ENCODE measurements at places on chromosomes 3 and 15.

GRCh38 chr3:190909908-190910307 lies 47.4 kb upstream of the GMNC start:
- DNase-seq, result no peak

GRCh38 chr3:180707896-180708295 lies 28.6 kb upstream of the CCDC39 start:
- no peak for DNase-seq

GRCh38 chr3:56884387-56884786 lies 82.6 kb upstream of the ARHGEF3 start:
- no peak for DNase-seq

GRCh38 chr3:64399205-64399800 lies 174.0 kb upstream of the PRICKLE2 start:
- no peak for DNase-seq

DNA sequence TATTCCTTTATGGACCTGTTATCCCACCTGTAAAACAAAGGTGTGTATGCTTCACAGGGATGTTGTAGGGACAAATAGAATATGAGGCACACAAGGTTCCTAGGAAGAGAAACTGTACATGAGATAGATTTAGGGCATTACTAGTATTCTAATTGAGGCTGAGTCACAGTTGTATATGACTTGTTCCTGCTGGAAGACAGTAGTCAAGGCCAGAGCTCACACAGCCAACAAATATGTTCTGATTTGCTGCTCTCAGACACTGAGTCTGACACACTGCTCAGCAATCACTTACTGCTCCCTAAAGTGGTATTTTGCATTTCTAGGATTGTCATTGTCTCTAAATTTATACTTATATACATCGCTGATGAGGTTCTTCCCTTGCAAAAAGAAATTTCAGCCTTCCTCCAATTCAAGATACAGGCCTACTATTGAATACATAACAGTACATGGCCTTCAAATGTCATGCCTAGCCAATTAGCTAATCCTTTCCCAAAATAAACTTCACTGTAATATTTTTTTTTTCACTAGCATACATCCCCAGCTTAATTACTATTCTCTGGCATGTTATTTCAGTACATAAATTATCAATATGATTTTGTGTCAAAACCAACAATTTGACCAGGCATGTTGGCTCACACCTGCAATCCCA lies 69.8 kb downstream of the TIGIT start:
- no peak for DNase-seq

DNA sequence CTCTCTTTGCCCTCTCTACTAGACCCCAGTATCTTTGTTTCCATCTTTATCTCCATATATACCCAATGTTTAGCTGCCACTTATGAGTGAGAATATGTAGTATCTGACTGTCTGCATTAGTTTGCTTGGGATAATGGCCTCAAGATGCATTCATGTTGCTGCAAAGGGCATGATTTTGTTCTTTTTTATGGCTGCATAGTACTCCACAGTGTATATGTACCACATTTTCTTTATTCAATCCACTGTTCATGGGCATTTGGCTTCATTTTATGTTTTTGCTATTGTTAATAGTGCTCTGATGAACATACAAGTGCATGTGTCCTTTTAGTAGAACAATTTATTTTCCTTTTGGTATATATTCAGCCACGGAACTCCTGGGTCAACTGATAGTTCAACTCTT lies 671.5 kb upstream of the GRM7 start:
- no peak for DNase-seq

DNA sequence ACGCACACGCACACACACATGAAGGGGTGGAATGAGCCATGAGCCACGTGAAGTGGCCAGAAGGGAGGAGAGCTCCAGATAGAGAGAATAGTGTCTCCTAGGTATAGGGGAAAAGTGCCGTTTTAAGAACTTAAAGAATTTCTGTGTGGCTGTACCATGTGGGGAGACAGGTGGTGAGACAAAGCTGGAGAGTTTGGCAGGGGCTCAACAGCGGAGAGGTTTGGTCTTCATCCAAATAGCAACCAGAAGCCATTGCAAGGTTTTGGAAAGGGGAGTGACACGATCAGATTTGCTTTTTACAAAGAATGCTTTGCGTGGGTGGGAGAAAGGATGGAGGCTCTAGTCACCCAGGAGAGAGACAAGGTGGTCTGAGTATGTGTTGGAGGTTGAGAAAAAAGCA lies 146.0 kb downstream of the IL20RB start:
- no peak for DNase-seq

DNA sequence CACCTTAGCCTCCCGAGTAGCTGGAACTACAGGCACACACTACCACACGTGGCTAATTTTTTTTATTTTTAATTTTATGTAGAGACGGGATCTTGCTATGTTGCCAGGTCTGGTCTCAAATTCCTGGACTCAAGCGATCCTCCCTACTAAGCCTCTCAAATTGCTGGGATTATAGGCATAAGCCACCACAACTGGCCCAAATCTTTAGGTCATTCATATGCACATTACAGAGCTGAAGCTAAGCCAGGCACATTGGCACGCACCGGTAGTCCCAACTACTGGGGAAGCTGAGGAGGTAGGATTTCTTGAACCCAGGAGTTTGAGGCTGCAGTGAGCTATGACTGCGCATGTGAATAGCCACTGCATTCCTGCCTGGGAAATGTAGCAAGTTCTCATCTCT lies 265.9 kb downstream of the ZMAT3 start:
- no peak for DNase-seq

DNA sequence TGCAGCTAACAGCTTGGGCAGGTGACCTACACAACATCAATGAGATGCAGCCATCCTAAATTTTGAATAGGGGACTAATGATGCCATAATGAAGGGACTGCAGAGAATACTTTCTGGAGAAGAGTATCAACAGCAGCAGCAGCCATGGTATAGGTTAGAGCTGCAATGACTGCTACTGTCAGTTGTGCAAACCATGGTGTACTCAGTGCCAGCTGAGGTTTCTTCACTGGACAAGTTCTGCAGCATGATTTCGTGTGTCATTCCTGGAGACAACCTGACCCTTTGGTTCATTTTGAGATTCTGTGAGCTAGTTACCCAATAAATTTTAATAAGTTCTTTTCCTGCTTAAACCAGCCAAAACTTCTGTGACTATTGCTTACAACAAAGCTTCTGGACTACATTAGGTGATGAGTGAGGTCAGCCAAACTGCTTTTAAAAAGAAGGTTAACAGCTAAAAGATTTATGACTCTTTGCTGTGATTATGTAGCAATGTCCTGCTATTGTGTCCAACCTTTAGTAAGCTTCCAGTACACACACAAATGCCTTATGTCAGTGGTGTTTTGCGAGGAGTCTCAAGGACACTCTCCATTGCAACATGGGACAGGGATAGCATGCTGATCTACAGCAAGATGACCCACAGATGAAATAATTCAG lies 4.8 kb upstream of the DAZL start:
- no peak for DNase-seq

- DNase-seq, result no peak
These were observed 92.3 kb downstream of the RBMS3 start for GRCh38 chr3:29373131-29373680.

- no peak for DNase-seq
These were observed 90.2 kb downstream of the HES1 start for GRCh38 chr3:194225988-194226663.

- no peak for DNase-seq
These were observed 497.8 kb downstream of the NAALADL2 start for GRCh38 chr3:175356899-175357324.
